ENCODE measurements at places on chromosomes 16 and 17. TPM values are rescaled to one million over a fixed set of nuclear protein-coding genes. Genes with fewer than 3 reads are reported as not detected.

DNA sequence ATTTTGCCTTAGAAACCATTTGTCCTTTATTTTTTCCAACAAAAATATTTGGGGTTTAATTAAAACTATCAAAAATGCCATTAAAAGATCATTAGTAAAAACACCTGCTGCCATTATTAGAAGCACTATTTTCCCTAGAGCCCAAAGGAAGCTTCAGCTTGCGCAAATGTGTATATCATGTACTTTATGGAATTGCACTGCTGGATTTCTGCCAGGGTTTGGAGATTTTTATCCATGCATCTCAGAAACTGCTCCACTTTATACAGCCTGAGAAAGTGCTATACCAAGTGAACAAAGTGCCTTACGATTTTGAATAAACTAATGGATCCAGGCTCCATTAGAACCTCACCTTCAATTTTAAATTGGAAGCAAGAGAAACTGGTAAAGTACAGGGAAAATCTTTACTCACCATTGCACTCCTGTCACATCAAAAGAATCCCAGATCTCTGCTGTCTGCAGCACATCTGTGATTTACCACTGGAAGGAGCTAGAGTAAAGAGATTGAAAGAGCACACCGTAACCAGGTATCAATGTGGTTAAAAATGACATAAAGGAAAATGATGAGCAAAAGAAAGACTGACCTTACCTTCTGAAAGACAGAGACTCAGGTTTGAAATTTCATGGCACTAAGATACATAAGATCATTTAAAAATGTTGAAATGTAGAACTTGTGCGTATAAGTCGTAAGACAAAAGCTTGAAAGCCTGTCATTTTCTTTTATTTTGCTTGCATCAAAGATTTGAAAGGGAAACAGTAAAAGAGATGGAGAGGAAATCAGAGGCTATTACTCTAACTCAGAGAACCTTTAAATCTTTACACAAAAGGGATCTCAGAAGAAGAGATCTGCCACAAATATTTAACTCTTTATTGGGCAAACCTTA lies 678.1 kb upstream of the GOT2 start:
- H3K4me1 ChIP-seq = no peaks in the 10 kb centered on the region
- no peaks in the 10 kb centered on the region for H3K27me3 ChIP-seq
- no peak overlapping the region for H3K4me3 ChIP-seq
- DNase-seq = no peak
- no peak overlapping the region for H3K27ac ChIP-seq
- no peaks in the 10 kb centered on the region for H3K36me3 ChIP-seq

The HIGD1B gene
- total RNA-seq = not detected

DNA sequence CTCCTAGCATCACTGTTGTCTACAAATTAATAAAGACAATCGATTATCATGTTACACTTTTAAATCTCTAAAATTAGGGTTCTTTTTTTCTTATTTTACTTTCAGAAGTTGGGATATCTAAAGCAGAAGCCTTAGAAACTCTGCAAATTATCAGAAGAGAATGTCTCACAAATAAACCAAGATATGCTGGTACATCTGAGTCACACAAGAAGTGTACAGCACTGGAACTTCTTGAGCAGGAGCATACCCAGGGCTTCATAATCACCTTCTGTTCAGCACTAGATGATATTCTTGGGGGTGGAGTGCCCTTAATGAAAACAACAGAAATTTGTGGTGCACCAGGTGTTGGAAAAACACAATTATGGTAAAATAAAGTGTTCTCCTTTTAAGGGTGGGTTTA lies 2.4 kb downstream of the RAD51C start:
- H3K36me3 ChIP-seq = peaks cover 26% of the 10 kb centered on the region
- H3K27ac ChIP-seq = peak overlapping the region; percentile 55
- H3K27me3 ChIP-seq = no peaks in the 10 kb centered on the region

DNA sequence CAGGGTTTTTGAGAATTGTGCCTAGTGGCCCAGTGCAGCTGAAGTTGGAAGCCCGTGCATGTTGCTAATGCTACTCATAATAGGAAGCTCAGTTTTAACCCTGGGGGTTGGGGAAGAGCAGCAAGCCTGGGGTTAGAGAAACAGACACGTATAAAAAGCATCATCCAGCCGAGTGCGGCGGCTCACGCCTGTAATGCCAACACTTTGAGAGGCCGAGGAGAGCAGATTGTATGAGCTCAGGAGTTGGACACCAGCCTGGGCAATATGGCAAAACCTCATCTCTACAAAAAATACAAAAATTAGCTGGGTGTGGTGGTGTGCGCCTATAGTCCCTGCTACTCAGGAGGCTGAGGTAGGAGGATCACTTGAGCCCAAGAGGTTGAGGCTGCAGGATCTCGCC lies 2.3 kb upstream of the CLUH start:
- H3K27ac ChIP-seq = no peak overlapping the region
- no peak for DNase-seq
- H3K4me1 ChIP-seq = peaks cover 29% of the 10 kb centered on the region
- H3K27me3 ChIP-seq = no peaks in the 10 kb centered on the region

DNA sequence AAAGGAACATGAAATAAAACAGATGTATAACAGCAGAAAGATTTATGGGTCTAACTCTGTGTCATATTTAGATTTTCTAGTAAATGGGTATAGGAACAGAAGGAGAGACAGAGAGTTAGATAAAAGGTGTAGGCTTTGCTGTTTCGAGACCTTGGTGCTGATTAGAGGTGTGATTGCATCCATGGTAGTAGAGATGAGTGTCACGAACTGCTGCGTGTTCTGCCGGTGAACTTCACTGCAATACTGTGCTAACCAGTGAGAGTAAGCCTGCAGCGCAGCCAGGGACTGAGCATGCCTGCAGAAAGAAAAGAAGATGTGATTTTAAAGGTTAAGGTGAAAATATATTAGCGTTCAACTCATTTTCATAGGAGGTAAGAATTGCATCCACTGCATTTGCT lies 53.7 kb upstream of the GSG1L start:
- no peak for DNase-seq
- H3K36me3 ChIP-seq = peaks cover 61% of the 10 kb centered on the region
- H3K27ac ChIP-seq = no peak overlapping the region
- H3K4me3 ChIP-seq = no peak overlapping the region

The CRHR1 gene
- not detected for total RNA-seq

The CA5A gene
- total RNA-seq = not detected

DNA sequence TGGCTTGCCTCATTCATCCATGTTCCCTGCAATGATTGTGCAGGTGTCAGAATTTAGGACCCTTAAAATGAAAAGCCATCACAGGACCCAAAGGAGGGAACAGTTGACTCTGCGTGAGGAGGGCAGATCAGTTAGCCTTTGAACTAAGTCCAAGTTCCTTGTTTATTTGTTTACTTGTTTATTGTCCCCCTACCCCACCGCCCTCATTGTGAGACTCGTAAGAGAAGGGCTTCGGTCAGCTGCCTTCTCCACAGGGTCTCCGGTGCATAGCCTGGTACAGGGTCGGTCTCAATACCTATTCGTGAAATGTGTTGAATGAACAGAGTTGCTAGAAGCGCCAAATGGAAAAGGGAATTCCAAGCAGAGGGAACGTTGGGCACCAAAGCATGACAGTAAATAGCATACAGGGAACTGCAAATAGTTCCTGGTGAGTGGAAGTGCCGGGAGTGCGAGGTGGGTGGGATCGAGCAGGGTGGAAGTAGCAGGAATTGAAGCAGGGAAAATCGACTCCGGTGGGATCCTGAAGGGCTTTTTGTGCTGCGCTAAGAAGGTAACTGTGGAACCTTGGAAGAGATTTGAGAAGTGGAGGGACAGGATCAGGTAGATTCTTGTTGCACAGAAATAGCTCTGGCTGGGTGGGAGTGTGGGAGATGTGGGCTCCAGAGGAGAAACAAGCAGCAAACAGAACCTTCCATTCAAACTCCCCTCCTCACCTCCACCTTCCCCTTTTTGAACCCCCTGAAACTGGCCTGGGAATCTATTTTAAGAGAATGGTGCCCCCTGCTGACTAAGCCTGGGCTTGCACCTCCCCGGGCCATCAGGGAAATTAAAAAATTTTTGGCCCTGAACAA lies 12.7 kb downstream of the SLC35B1 start:
- H3K4me3 ChIP-seq = no peak overlapping the region
- peaks cover 8% of the 10 kb centered on the region for H3K36me3 ChIP-seq
- H3K27ac ChIP-seq = peak overlapping the region; percentile 90
- H3K27me3 ChIP-seq = no peaks in the 10 kb centered on the region

DNA sequence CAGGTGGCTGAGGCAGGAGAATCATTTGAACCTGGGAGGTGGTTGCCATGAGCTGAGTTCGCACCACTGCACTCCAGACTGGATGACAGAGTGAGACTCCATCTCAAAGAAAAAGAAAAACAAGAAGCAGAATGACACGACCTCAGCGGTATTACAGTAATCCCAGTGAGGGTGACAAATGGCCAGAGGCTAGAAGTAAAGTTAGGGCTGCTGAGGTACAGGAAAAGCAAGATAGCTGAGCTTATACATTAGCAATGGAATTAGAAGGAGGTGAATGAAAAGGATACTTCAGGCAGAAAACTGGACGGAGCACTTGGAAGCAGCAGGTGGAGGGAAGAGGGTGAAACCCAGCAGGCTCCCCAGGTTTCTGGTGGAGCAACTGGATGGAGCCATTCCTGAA lies 26.1 kb upstream of the AMZ2 start:
- DNase-seq = no peak
- H3K36me3 ChIP-seq = peaks cover 7% of the 10 kb centered on the region
- H3K27ac ChIP-seq = no peak overlapping the region
- no peaks in the 10 kb centered on the region for H3K27me3 ChIP-seq
- H3K4me1 ChIP-seq = peaks cover 11% of the 10 kb centered on the region

Measured in activated CD4-positive, alpha-beta T cell treated with anti-CD3 and anti-CD28 coated beads for 36 hours (primary cell).